Body of pancreas (tissue), 4 donors: ENCODE measurements at places on chromosomes 2 and 18.

DNA sequence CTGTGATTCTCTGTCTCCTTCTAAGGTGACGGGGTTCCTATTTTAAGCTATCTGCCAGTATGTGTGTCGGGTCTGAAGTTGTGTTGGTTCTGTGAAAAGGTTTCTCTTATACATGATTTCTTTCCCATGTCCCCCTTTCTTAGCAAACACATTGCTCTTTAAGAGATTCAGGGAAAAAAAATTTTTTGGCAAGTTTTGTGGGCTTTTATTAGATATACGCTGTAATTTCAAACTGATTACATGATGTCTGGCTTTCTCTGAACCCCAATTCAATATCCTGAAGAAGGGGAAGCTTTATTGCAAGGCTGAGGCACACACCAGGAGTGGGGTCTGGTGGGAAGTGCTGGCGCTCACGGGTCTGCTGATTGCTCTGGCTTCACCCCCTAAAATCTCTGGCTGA is 210.6 kb downstream of the AGPS start:
- H3K27ac ChIP-seq, result no peak overlapping the region
- H3K27me3 ChIP-seq, result no peaks in the 10 kb centered on the region
- DNase-seq, result no peak
- peaks cover 11% of the 10 kb centered on the region for H3K4me1 ChIP-seq
- H3K36me3 ChIP-seq, result no peaks in the 10 kb centered on the region
- H3K4me3 ChIP-seq, result no peak overlapping the region

DNA sequence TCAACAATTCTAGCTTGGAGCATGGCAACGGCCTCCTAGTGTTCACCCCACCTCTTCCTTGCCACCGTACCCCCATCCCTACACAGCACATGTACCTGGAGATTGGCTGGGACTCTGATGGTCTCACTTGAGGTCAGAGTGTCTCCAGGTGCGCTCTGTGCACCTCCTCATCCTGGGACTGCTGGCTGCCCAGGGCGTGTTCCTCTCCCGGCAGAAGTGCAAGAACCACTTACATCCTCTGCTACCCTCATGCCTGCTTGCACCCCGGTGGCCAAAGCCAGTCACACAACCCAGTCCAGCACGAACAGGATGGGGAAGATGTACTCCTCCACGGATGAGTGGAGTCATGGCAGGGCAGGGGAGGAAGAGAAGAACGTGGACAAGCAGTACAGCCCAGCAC is 151.5 kb downstream of the ASB1 start:
- H3K4me1 ChIP-seq, result no peaks in the 10 kb centered on the region
- H3K27me3 ChIP-seq, result no peaks in the 10 kb centered on the region
- no peak for DNase-seq
- no peak overlapping the region for H3K27ac ChIP-seq

- no peak overlapping the region for H3K27ac ChIP-seq
- no peak overlapping the region for H3K4me3 ChIP-seq
- peaks cover 8% of the 10 kb centered on the region for H3K27me3 ChIP-seq
- H3K36me3 ChIP-seq, result no peaks in the 10 kb centered on the region
These were observed 210.6 kb downstream of the TFCP2L1 start for GRCh38 chr2:121074293-121074932.

DNA sequence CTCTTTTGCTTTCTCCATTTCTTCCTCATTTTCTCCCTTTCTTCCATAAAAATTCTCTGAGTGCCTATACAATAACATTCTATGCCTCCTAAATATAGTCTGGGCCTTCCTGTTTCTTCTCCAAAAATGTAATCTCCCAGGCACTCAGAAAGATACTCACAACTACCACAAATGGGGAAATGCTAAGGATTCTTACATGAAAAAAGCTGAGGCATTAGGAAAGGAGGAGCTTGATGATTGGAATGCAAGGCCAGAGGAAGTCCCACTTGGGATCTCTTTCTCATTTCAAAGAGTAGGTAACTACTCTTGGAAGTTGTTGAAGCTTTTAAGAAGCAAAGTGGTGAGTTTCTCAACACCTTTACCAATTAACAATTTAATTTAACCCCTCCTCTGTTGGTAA is 3.4 kb downstream of the VSNL1 start:
- H3K27me3 ChIP-seq, result peaks cover 7% of the 10 kb centered on the region
- H3K4me3 ChIP-seq, result no peak overlapping the region
- DNase-seq, result no peak
- H3K4me1 ChIP-seq, result peaks cover 17% of the 10 kb centered on the region
- H3K27ac ChIP-seq, result no peak overlapping the region
- no peaks in the 10 kb centered on the region for H3K36me3 ChIP-seq

- no peaks in the 10 kb centered on the region for H3K4me1 ChIP-seq
- no peaks in the 10 kb centered on the region for H3K36me3 ChIP-seq
- H3K27me3 ChIP-seq, result no peaks in the 10 kb centered on the region
- H3K4me3 ChIP-seq, result no peak overlapping the region
- DNase-seq, result no peak
These were observed 109.5 kb downstream of the EIPR1 start for GRCh38 chr2:3267869-3268704.

DNA sequence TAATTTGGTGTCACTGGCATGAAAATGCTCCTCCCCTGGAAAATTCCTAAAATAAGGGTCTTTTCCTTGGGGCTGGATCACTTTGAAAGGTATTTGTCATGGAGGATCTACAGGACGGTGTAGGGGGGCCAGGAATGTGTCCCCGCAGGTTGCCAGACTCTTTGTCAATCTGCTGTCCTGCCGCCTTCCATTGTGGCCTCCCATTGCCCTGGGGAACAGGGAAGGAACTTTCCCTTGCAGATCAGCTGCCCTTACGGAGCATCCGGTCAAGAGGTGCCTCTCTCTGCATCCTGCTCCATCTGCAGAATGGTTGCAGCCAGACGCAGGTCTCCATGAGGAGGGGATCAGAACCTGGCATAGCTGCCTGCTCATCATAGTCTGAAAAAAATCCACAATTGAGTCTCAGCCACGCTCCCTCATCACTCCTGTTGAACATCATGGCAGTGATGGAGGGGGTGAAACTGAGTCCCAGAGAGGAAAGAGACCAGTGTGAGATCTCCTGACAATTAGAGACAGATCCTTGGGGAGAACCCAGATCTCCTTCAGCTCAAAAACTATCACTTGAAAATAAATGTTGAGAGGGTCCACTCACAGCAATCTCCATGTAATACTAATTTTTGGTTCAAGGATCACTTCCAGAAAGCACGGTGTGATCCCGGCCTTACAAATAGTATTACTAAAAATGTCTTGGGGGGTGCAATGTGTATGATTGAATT is 244.8 kb downstream of the MYCN start:
- H3K4me1 ChIP-seq, result no peaks in the 10 kb centered on the region
- DNase-seq, result no peak
- no peaks in the 10 kb centered on the region for H3K36me3 ChIP-seq
- no peaks in the 10 kb centered on the region for H3K27me3 ChIP-seq
- H3K4me3 ChIP-seq, result no peak overlapping the region

DNA sequence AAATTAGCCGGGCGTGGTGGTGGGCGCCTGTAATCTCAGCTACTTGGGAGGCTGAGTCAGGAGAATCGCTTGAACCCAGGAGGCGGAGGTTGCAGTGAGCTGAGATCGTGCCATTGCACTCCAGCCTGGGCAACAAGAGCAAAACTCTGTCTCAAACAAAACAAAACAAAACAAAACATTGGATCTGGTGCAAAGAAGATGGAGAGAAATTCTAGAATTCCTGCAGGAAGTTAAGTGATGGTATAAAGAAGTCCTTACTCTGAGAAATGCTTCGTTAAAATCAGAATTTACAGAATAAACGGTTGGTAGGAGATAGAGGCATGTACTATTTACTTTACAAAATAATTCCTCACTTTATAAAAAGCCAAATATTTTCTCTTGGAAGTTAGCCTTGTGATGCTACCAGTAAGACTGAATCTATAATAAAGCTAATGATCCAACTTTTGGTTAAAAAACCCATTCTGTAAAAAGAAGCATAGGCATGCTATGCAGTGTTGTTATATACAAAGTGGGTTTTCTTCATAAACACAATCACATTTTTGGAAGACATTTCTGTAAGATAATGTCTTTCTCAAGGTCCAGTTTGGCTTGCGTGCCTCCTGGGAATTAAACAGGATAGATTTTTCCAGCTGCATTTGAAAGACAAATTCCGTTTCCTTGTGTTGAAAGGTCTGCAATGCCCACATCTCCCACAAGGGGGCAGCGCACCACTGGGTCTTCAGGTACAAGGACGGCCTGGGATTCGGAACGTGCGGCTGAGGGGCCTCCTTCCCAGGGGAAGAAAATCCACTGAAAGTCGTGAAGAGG is 35.6 kb upstream of the PNO1 start:
- peaks cover 15% of the 10 kb centered on the region for H3K4me1 ChIP-seq
- H3K36me3 ChIP-seq, result no peaks in the 10 kb centered on the region
- no peak overlapping the region for H3K27ac ChIP-seq
- DNase-seq, result peak; percentile 89

GRCh38 chr2:85678794-85679672 is 11.0 kb upstream of the SFTPB start:
- no peak overlapping the region for H3K4me3 ChIP-seq
- DNase-seq, result peak; percentile 96
- H3K4me1 ChIP-seq, result peaks cover 12% of the 10 kb centered on the region
- no peaks in the 10 kb centered on the region for H3K36me3 ChIP-seq
- no peak overlapping the region for H3K27ac ChIP-seq

DNA sequence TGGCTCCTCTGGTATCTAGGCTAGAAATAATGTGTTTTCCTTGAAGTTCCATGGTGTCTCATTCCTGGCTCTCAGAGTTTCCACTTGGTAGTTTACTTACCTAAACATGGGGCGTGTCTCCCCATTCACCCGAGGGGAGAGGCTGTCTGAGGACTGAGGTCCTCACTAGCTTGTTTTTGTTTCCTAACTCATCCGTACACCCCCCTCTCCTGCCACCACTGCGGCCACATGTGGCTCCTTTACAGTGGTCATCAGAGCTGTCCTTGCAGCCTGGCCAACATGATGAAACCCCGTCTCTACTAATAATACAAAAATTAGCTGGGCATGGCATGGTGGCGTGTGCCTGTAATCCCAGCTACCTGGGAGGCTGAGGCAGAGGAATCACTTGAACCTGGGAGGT is 106.0 kb downstream of the ASAP2 start:
- H3K4me1 ChIP-seq, result peaks cover 15% of the 10 kb centered on the region
- no peak overlapping the region for H3K4me3 ChIP-seq
- H3K36me3 ChIP-seq, result no peaks in the 10 kb centered on the region
- no peak overlapping the region for H3K27ac ChIP-seq
- no peaks in the 10 kb centered on the region for H3K27me3 ChIP-seq
- no peak for DNase-seq

- no peak for DNase-seq
- H3K27ac ChIP-seq, result no peak overlapping the region
- H3K4me1 ChIP-seq, result no peaks in the 10 kb centered on the region
- no peaks in the 10 kb centered on the region for H3K27me3 ChIP-seq
- H3K36me3 ChIP-seq, result no peaks in the 10 kb centered on the region
These were observed 469.4 kb upstream of the SPRED2 start for GRCh38 chr2:65901756-65902155.

DNA sequence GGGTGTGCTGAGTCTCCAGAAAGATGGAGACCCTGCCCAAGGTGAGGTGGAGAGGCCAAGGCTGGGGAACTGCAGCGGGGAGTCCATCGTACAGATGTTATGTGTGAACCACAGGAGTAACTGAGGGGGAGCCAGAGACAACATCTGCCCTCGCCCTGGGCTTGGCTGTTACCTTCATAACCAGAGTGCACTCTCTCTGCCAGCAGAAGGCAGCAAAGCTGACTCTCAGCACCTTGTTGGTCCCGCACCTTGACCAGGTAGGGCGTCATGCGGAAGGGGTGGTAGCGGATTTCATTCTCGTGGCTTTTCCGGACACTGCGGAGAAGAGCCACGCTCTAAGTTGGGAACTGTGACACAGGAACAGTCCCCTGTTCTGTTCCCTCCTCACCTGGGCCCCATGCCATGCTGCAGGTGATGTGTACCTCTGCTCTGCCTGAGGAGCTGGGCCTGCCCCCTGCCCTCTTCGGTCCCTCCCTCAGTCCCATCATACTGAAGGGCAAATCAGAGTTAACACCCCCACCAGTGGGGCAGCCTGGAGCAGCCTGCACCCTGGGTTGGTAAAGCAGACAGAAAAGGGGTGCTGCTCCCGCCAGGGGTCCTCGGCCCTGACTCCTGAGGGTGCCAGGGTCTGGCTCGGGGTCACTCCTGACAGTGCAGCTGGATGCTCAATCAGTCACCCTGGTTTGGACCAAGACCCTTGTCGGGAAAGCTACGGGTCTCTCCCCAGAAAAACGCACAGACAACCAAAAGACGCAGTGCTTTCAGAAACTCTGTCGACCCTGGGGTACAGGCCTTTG is 20.3 kb downstream of the PER2 start:
- H3K27me3 ChIP-seq, result no peaks in the 10 kb centered on the region
- H3K4me1 ChIP-seq, result peaks cover 13% of the 10 kb centered on the region
- H3K4me3 ChIP-seq, result no peak overlapping the region
- no peak for DNase-seq
- no peak overlapping the region for H3K27ac ChIP-seq

DNA sequence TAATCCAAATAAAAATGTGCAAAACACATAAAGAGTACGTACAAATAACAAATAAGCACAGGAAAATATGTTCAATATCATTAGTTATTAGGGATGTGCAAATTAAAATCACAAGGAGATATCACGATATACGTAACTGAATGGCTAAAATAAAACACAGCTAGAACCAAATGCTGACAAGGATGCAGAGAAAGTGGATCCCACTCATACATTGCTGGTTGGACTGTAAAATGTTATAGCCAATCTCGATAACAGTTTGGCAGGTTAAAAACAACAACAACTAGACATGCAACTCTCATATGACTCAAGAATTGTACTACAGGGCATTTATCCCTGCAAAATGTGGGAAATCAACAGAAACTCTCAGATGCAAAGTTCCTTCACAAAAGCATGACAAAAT is 553.9 kb downstream of the ADCYAP1 start:
- no peaks in the 10 kb centered on the region for H3K36me3 ChIP-seq
- H3K4me3 ChIP-seq, result no peak overlapping the region
- H3K27me3 ChIP-seq, result no peaks in the 10 kb centered on the region

- H3K36me3 ChIP-seq, result no peaks in the 10 kb centered on the region
- DNase-seq, result no peak
- H3K4me1 ChIP-seq, result no peaks in the 10 kb centered on the region
- H3K27me3 ChIP-seq, result no peaks in the 10 kb centered on the region
- H3K27ac ChIP-seq, result no peak overlapping the region
These were observed 141.8 kb downstream of the FIGN start for GRCh38 chr2:163593982-163594381.

GRCh38 chr2:163505281-163505680 is 230.5 kb downstream of the FIGN start:
- H3K27ac ChIP-seq, result no peak overlapping the region
- no peak overlapping the region for H3K4me3 ChIP-seq
- no peak for DNase-seq

GRCh38 chr2:238567067-238567855 is 140.5 kb downstream of the ASB1 start:
- H3K4me1 ChIP-seq, result no peaks in the 10 kb centered on the region
- H3K4me3 ChIP-seq, result no peak overlapping the region
- H3K27me3 ChIP-seq, result no peaks in the 10 kb centered on the region
- no peaks in the 10 kb centered on the region for H3K36me3 ChIP-seq
- no peak for DNase-seq
- no peak overlapping the region for H3K27ac ChIP-seq
